Spinal cord (tissue), 10 donors: ENCODE measurements at places on chromosomes 6 and 20. TPM values are rescaled to one million over a fixed set of nuclear protein-coding genes. Genes with fewer than 3 reads are reported as not detected.

GRCh38 chr6:1592852-1593251 is 16.9 kb upstream of the FOXC1 start:
- H3K27ac ChIP-seq = no peak overlapping the region
- DNase-seq = no peak
- peaks cover 17% of the 10 kb centered on the region for H3K4me1 ChIP-seq
- no peaks in the 10 kb centered on the region for H3K36me3 ChIP-seq
- H3K4me3 ChIP-seq = no peak overlapping the region

CASS4 gene
- 1.5 TPM for total RNA-seq

NEDD9 gene
- total RNA-seq = 20.2 TPM

RIPPLY2 gene
- 2.9 TPM for total RNA-seq

RCAN2 gene
- 57.5 TPM for total RNA-seq

HEY2 gene
- 10.3 TPM for total RNA-seq

GRCh38 chr20:55153001-55153645 is 677.7 kb downstream of the DOK5 start:
- no peaks in the 10 kb centered on the region for H3K4me1 ChIP-seq
- H3K27ac ChIP-seq = no peak overlapping the region
- DNase-seq = no peak
- H3K4me3 ChIP-seq = no peak overlapping the region

DNA sequence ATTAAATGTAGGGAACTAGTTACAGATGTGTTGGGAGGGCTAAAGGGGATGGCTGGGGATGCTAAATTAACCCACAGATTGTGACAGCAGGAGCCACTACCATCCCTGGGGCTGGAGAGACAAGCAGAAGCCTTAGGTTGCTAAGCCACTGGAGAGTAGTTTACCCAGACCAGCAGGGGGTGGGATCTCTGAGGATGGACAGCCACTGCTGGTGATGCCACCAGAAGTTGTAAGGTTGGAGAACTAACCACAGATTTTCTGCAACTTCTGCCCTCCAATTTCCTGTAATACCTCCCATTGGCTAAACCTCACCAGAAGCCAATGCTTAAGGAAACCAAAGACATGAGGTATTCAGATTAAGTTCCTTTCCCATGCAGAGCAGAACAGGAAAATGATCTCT is 139.6 kb upstream of the NOX3 start:
- no peak overlapping the region for H3K27ac ChIP-seq
- no peak for DNase-seq
- no peak overlapping the region for H3K4me3 ChIP-seq
- no peaks in the 10 kb centered on the region for H3K36me3 ChIP-seq
- no peaks in the 10 kb centered on the region for H3K27me3 ChIP-seq
